Liver (tissue), 10 donors: ENCODE measurements at places on chromosomes 4 and X. TPM values are rescaled to one million over a fixed set of nuclear protein-coding genes. Genes with fewer than 3 reads are reported as not detected.

The SH3TC1 gene
- total RNA-seq = 34.6 TPM

The AFM gene
- total RNA-seq = 40.1 TPM

DNA sequence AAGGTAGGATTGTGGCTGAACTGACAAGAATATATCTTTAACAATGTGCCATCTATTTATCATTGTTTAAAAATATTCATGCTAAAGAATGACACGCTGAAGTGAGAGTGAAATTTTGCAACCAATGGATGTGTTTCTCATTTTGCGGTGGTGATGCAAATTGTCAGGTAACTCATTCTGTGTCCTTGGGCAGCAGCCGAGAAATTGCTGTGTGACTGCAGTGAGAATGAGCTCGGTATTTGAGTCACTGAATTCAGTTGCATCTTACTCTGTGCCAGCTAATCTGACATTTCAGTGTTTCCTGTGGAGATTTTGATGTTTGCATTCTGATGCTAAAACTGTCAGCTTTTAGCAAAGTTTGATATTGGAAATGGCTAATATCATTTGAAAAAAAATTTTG is 28.1 kb downstream of the MCUB start:
- no peaks in the 10 kb centered on the region for H3K36me3 ChIP-seq
- no peak for DNase-seq
- H3K4me3 ChIP-seq = no peak overlapping the region
- H3K27me3 ChIP-seq = no peaks in the 10 kb centered on the region
- H3K27ac ChIP-seq = no peak overlapping the region

GRCh38 chrX:153644356-153645125 is 2.5 kb upstream of the DUSP9 start:
- H3K36me3 ChIP-seq = no peaks in the 10 kb centered on the region
- H3K27me3 ChIP-seq = no peaks in the 10 kb centered on the region
- peaks cover 7% of the 10 kb centered on the region for H3K4me1 ChIP-seq
- DNase-seq = no peak

- H3K27me3 ChIP-seq = no peaks in the 10 kb centered on the region
- H3K36me3 ChIP-seq = no peaks in the 10 kb centered on the region
- H3K4me1 ChIP-seq = no peaks in the 10 kb centered on the region
- no peak within 1 kb of the TSS for H3K4me3 ChIP-seq
- H3K27ac ChIP-seq = no peak within 1 kb of the TSS
- DNase-seq = peak; percentile 46
These were observed at the start of gene PLXNA3 for GRCh38 chrX:154458116-154458953. Gene PLXNA3 (plus strand): TSS chrX:154458281. CDS start chrX:154460184, 1,903 bp downstream.

DNA sequence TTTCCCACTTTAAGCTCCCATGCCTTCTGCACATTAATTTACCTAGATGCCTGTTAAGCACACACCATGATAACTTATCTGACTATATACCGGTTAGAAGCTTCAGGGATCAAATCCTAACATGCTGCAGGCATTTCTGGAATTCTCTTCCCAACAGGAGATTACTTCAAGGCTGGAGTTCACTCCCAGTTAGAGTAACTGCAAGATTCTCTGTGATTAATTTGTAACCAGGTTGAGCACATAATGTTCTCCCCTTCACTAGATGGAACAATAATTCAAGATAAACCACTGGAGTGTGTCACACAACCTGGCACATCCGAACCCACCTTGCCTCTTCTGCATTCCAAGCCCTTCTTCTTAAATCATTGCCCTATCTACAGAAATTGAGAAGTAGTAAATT is 11.8 kb upstream of the UGT2A3 start:
- H3K36me3 ChIP-seq = no peaks in the 10 kb centered on the region
- H3K4me3 ChIP-seq = no peak overlapping the region
- DNase-seq = no peak
- no peaks in the 10 kb centered on the region for H3K27me3 ChIP-seq
- no peak overlapping the region for H3K27ac ChIP-seq

GRCh38 chr4:161629694-161630441 is 533.9 kb downstream of the FSTL5 start:
- no peak overlapping the region for H3K27ac ChIP-seq
- H3K36me3 ChIP-seq = no peaks in the 10 kb centered on the region
- H3K27me3 ChIP-seq = no peaks in the 10 kb centered on the region
- DNase-seq = no peak
- H3K4me3 ChIP-seq = no peak overlapping the region
